ENCODE measurements at places on chromosomes 6 and 20.

- DNase-seq, result no peak
These were observed 498.3 kb upstream of the SULF2 start for GRCh38 chr20:48283470-48284110.

GRCh38 chr6:106255306-106255705 is 70.3 kb downstream of the ATG5 start:
- DNase-seq, result no peak

- DNase-seq, result no peak
These were observed 105.8 kb downstream of the JAG1 start for GRCh38 chr20:10568032-10568431.

GRCh38 chr6:85185977-85186376 is 263.9 kb upstream of the NT5E start:
- no peak for DNase-seq

GRCh38 chr6:24489881-24490280 is 503 bp upstream of the GPLD1 start:
- DNase-seq, result no peak

GRCh38 chr20:4041748-4042411 is 26.5 kb upstream of the RNF24 start:
- no peak for DNase-seq

DNA sequence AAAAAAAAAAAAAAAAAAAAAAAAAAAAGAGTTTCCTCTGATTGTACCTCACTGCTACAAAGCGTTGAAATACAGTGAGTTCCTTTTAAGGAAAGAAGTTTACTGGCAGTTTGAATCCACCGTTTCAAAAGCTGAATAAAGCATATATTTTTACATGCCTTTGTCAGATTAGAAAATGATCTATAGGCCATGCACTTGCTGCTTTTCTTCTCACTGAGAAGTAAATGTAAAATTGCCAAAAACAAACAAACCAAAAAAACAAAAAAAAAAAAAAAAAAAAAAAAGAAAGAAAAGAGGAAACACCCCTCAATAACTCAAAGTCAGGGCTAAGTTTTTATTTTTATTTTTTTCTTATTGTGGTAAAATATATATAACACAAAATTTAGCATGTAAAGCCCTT is 81.9 kb downstream of the LYRM4 start:
- no peak for DNase-seq

DNA sequence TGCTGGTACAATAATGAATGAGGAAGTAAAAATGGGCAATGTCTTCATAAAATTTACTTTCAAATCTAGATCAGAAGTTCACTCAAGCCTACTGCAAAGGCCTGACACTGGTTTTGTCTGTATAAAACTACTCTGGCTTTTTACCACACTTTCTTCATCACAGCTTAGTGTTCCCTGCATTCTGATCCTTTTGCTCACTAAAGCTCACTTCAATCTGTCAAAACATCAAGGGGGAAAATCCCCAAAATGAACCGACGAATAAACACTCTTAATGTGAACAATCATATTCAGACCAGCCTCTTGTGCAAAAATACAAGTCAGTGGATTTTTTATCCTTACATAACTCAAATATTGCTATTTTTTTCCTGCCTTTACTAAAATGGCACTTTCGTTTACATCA is 98.5 kb downstream of the PRDM1 start:
- no peak for DNase-seq

DNA sequence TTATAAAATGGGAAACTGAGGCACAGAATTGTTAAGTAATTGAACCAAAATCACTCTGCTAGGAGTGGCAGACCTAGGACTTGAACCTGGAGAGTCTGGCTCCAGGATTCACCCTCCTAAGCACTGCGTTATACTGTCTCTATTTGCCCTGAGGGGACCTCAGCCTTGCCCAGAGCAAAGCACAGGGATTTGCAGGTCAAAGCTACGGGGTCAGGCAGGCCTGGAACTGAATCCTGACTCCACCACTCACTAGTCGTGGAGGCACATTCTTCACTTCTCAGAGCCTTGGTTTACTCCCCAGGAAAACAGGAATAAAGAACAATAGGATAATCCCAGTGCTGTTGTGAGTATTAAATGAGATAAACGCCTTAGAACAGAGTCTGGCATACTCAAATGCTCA is 19.4 kb downstream of the KCNK15 start:
- no peak for DNase-seq

- DNase-seq, result no peak
These were observed 4.1 kb downstream of the TTLL2 start for GRCh38 chr6:167329014-167329413.

DNA sequence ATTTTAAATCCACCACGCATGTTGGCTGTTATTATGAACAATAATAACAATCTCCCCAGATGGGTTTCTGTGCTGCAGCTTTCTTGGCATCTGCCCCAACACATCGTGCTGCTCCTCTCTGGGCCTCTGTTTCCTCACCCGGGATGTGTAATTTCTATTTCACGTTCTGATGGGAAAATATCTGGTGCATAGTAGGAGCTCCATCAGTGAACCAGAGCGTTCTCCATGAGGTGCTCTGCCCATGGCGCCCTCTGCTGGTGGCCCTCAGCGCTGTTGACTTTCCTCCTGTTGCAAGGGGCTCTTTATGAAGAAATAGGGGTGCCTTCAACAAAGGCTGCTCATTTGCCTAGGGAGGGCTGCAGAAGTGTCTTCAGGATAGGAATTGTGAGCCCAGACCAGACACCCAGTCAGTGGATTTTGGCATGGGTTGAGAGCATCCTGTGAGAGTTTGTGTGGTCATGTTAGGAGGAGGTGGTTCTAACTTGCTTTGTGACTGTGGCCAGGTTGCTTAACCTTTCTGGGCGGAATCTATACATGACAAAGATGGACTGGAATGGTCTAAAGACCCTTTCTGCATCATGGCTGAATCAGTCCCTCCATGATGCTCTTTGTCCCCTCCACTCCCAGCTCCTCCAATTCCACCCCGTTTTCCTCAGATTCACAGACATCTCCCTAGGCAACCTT is 8.1 kb downstream of the SCRT2 start:
- peak; percentile 56 for DNase-seq

DNA sequence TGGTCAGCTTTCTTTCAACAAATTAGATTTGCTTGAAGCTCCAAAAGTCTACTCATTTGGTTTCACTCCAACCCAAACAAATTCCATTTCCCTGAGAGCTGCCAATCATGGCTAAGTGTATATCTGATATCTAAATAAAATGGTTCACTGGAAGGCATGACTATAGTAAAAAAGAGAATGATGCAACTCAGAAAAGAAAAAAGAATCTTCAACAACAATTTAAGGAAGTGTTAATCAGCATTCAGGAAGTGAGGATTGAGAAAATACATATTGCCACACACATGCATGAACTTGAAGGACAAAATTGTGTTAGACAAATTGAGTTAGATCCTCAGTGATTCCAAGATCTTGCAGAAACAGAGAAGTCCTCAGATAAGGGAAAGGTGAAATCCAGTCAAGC is 972.9 kb upstream of the FLRT3 start:
- DNase-seq, result no peak

DNA sequence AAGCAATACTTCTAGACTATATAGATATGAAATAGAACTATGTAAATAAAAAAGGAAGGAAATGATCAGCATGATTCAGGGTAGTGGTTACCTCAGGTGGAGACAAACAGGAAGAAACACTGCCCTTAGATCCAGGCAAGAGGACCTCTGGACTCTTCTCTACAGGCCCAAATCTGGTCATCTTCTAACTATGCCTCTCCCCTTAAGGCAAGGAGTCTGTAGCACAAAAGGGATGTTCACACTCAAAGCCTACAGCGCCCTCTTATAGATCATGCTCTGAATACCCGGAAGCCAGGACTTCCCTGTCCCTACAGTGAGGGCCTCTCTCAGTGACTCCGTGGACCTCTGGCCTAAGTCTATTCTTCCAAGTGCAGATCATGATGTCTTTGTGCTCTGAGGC is 30.4 kb upstream of the HIVEP2 start:
- no peak for DNase-seq

DNA sequence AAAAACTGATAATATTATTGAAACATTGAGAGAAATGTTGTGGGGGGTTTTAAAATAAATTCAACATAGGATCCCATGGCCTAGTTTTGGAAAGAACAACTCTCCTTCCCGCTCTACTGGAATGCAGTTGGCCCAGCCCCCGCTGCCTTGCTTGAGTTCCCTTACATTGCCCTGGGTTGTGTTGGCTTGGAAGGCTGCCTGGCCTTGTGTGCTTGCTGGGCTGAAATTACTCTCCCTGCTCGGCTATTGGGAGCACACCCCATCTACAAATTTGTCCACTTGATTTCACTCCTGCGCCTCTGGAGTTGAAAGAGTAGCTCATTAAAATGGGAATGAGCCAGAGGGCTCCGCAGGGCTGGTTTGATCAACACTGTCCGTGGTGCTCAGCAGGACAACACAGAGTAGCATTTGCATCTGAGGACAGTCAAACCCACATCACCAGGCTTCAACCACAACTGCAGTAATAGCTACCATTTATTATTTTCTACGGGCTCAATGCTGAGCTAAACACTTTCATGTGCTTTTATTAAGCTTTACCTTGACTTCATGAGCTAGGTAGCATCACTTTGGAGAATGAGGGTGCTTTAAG is 35.2 kb downstream of the DOK5 start:
- no peak for DNase-seq

GRCh38 chr6:152110886-152111820 is 303.7 kb downstream of the ESR1 start:
- DNase-seq, result no peak

DNA sequence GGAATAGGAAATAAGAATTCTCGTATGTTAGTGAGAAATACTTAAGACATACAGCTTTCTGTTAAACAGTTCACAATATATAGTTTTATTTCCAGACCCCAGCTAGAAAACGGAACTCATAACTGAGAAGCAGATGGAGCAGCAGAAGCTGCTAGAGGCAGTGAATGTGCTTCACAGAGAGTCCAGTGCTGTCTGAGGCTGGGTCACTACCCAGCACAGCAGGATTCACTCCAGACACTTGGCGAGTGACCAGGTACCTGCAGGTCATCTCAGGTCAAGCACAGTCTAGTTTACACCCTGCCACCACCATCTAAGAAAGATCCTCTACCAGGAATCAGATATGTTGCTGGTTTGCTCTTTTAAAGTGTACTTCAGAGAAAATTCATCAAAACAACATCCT is 243.1 kb upstream of the RAB32 start:
- DNase-seq, result no peak

DNA sequence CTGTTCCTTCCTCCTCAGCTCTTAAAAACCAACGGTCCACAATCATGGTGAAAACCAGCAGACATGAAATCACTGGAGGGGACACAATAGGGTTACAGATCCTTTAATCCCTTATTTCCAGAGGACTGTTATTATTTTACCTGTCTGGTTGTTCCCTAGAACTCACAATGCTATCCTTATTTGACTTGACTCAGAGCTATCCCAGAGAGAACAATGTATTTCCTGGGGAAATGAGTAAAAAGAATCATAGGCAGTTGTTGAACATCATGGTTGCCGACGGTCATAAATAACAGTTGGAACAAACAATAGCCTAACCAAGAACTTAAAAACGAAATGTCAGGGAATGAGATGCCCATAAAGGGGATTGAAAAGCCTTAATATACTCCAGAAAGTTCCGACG is 9.3 kb downstream of the OR2H1 start:
- no peak for DNase-seq

DNA sequence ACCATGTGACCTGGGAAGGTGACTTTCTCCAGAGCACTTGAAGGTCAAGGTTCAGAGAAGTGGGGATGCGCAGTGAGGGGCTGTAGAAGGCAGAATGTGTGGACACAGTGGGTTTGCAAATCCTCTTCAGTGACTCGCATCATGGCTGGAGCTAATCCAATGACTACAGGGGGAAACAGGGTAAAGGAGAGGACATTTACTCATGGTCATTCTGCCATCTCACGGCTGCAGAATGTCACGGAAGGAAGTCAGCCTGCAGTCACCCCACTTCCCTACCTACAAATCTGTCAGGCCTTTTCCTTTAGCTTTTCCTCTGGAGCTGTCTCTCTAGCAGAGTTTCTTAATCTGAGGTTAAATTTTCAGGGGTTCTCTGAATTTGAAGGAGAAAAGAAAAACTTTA is 337.6 kb downstream of the CDC5L start:
- no peak for DNase-seq

GRCh38 chr6:16630026-16630643 is 131.1 kb downstream of the ATXN1 start:
- DNase-seq, result no peak

- no peak for DNase-seq
These were observed 535.0 kb downstream of the RFPL4B start for GRCh38 chr6:112881828-112882780.

DNA sequence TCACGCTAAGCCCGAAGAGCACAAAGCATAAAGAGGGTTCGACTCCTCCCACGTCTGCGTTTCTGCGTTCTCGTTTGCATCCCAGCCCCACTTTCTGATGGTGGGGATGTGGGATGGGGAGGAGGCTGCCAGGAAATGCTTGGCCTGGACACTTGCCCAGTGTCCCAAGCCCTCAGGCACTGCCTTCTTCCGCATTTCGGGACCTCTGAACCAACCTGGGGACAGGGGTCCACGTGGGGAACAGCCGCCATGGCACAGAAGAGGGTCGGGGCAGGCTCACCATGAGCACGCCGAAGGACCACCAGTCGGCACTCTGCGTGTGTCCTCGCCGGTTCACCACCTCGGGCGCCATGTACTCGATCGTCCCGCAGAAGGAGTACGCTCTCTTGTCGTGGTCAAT is 88.2 kb downstream of the RAMACL start:
- DNase-seq, result no peak

DNA sequence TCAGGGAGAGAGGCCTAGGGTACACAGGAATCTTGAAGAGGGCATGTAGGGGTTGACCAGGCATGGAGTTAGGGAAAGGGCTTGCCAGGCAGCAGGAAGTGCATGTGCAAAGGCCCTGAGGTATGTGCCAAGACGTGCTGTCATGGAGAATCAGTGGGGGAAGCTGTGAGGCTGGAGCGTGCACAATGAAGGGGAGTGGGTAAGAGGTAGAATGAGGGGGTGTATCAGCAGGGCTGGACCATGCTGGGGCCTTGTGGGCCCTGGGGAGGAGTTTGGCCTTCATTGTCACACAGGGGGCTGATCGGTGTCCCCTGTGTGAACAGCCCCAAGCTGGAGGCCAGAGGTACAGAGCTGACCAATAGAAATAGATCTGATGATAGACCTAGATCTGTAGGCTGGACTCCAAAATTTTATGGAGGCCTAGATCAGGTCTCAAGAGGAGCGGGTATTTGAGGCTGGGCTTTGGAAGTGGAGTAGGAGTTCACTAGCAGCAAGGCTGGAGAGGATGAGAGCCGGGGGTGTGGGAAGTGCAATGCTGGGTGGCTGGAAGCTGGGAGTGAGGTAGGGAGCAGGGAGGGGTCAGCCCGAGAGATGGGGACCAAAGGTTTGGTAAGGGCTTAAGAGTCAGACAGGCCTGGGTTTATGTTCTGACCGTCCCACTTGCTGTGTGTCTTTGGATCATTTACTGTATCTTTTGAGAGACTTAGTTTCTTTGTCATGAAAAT is 3.0 kb downstream of the SRC start:
- no peak for DNase-seq

GRCh38 chr6:133275213-133275612 is 34.1 kb downstream of the EYA4 start:
- no peak for DNase-seq
